T-helper 9 cell (primary cell): ENCODE measurements at places on chromosomes 3 and 15.

- DNase-seq = no peak
These were observed 30.8 kb upstream of the BHLHE40 start for GRCh38 chr3:4948395-4948794.

- no peak for DNase-seq
These were observed 187.1 kb downstream of the ALCAM start for GRCh38 chr3:105553851-105554250.

DNA sequence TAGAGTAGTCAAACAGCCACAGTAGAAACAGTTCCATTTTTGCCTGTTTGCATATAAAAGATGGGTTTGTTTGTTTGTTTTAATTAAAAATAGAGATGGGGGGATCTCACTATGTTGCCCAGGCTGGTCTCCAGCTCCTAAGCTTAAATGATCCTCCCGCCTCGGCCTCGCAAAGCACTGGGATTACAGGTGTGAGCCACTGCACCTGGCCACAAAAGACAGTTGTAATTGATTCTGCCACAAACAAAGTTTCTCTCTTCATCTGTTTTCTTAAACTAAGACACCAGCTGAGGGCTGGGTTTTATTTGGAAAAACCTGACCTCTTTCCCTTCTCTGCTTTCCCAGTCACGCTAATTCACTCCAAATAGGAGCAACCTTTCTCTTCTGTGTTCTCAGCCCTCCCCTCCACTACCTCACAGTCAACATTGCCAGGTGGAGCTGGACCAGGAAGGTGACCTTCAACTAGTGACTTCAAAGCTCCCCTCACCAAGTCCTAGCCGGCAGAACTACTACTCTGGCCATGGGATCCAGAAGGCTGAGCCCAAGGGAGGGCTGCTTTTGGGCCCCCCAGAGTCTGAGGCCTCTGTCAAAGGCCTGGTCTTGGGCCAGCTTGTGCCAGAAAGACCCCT, 1.5 kb upstream of the IDH2 start:
- no peak for DNase-seq

DNA sequence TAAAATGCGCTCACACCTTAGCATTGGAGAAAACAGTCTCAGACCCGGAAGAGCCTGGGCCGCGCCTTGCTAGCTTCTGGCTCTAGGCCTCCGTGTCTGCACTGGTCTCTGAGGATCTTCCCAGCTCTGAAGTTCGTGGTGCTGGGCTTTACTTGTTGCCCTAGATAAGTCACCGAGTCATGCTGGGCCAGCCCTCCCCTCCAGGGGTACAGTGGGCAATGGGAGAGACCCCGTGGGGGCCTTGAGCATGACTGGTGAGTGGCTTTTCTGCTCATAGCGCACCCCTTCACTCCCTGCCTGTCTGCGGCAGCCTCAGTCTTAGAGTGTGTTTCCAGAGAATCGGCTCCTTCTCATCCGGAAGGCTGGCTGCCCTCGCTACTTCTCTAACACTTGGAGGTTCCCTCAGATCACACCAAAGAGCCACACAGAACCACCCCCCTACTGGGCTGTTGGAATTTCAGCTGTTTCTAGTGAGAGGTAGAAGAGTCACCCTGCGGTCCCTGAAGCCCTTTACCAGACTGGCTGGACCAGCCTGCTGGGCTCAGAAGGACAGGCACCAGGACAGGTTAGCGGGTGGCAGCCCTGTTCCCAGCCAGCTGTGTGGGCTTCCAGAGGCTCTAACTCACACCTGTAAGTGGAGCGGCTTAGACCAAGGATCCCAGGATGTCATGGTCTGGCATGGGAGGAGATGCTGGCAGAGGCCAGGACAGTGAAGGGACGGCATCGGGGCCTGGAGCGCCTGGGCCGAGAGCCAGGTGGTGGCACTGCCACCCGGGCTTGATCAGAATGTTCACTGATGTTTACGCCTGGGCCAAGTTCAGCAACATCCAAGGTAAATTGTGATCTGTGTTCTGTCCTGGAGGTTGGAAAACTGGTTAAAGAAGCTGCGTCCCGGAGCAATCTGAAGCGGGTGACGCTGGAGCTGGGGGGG, 17.9 kb downstream of the ALDH1A3 start:
- no peak for DNase-seq

GRCh38 chr3:166080096-166080495, 242.9 kb upstream of the BCHE start:
- DNase-seq = no peak

GRCh38 chr15:75109021-75109735, 85.8 kb downstream of the PPCDC start:
- no peak for DNase-seq

GRCh38 chr15:71049706-71050422, 65.4 kb upstream of the THSD4 start:
- DNase-seq = no peak

DNA sequence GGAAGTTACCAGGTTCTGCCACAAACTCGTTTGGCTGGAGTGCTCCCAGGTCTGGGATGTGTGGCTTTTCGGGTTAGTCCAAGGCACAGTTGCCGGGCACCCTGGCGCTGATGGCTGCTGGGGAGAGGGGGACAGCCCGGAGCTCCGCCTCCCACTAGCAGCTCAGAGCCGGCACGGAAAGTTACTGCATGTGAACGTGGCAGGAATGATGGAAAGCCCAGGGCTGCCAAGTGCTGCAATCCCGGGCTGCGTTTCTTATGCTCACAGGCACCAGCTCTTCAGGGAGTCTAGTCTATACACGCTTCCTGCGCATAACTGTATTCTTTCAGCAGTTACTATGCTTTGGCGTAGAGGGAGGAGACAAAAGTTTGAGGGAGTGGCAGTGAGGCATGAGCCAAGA, 141.8 kb upstream of the ICE2 start:
- no peak for DNase-seq

DNA sequence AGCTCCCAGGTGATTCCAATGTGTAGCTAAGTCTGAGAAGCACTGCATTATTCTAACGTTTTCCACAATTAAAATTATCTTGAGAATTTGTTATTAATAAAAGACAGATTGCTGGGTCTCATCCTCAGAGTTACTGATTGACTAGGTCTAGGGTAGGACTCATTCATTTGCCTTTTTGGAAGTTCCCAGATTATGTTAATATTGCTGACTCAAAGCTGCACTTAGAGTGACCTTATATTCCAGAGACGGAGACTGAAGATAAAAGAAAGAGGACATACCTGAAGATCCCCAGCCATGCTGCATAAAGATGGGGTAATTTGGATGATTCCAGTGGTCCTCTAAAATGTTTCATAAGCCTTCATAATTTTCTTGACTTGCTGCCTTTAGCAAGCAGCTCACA, 81.8 kb downstream of the PLSCR2 start:
- no peak for DNase-seq

- DNase-seq = no peak
These were observed 62.6 kb downstream of the DOCK3 start for GRCh38 chr3:50737193-50737905.

GRCh38 chr15:56323435-56323834, 41.8 kb upstream of the TEX9 start:
- no peak for DNase-seq

GRCh38 chr15:94239474-94239873, 8.1 kb downstream of the MCTP2 start:
- no peak for DNase-seq

DNA sequence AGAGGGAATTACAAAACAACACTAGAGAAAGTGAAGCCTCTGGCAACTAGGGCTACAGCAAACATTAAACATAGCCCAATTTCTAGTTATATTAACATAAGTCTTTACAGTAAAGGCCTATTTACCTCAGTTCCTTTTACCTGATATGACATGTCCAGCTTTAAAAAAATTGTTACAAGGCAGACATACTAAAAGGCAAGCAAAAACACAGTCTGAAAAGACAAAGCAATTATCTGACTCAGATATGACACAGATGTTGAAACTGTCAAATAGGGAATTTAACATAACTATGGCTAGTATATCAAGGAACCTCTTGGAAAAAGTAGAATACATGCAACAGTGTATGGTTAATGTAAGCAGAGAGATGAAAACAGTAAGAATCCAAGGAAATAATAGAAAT, 238.6 kb downstream of the RAP2B start:
- no peak for DNase-seq

DNA sequence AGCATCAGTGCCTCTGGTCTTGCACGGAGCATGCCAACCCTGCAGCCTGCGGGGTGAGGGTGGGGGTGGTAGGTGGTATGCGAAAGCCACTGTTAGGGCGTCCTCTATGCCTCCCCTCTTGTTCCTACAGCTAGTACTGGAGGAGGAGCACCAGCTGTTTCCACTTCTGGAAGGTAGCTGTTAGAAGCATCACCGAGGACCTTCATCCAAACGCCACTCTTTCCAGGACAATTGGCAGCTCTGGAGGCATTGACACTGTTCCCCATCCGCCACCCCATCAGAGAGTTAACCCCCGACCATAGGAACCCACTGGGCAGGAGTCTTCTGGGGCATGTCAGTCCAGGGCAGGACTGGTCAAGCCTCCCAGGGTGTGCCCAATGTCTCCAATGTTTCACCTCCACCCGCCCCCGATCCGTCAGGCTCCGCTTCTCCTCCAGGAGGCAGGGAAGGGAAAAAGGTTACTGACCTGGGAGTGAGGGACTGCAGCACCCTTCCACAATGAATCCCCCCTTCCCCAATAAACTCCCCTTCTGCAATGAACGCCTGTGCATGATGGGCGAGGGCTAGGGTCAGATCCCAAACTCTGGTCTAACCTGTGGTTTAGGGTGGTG, 487 bp downstream of the DUOX2 start:
- DNase-seq = no peak

DNA sequence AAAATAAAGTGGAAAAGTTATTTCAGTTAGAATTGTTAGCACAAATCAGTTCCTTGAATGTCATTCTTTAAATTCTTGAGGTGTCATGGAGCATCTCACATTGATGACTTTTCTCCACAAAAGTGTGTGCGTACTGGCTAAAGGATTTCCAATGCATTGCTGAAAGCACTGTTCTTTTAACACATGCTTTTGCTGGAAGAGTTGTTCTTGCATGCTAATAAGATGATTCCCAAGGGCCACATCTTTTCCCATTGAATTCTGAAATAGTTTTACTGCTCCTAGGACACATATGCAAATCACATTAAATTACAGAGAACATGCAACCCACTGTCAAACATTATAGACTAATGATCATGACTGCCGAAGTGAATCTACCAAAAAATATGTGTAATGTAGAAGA, 516.3 kb upstream of the CADM2 start:
- no peak for DNase-seq

DNA sequence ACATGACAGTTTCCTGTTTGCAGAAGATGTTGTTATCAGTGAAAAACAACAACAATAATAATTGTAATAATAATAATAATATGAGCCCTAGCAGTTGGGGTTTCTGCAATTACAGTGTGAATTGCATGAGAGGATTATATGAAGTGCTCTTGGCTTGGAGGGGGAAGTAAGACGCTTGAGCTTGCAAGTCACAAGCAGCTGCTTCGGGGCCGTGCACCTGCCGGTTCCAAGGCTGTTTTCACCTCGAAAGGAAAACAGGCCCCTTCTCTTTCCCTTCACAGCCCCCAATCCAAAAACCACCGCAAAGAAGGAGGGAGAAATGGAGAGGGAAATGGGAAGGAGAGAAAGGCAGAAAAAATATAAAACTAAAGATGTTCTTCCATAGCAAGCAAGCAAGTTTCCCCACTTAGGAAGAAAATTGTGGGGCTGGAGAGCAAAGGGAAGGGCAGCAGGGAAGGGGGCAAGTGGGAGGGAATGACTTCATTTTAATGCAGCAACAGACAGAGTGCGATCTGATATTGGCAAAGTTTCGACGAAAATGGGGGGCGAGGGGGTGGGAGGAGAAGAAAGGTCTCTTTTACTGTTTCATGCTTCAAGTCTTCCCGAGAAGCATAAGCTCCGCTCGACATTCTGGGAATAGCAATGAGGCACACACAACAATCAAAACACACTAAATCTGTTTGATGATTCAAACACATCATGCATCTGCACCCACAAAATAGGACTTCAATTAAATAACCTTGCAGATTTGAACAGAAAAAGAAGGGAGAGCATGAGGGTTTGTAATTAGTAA, 284.2 kb upstream of the ATP11B start:
- no peak for DNase-seq

GRCh38 chr15:89756897-89757296, 5.8 kb upstream of the MESP1 start:
- no peak for DNase-seq

- DNase-seq = no peak
These were observed 121.1 kb downstream of the GSK3B start for GRCh38 chr3:119973018-119973646.

GRCh38 chr3:21055015-21055414, 696.0 kb downstream of the ZNF385D start:
- DNase-seq = no peak

GRCh38 chr3:10775259-10775658, 40.8 kb upstream of the SLC6A11 start:
- no peak for DNase-seq

DNA sequence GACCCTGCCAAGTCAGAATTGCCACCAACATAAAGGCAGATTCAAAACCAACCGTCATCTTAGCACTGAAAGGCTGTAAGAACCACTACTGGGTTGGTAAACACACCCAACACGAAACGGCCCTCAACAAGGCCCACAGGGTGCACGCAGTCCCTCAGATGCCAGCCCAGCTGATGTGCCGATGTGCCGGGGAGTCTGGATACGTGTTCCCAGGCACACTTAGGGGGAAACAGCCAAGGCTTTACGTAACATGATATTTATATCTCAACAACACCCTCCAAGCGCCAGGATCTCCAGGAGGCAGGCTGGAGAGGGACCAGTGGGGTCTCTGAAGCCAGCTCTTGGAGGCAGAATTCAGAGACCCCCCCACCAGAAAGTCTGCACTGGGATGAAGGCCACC, 14.2 kb downstream of the POC1A start:
- DNase-seq = no peak

DNA sequence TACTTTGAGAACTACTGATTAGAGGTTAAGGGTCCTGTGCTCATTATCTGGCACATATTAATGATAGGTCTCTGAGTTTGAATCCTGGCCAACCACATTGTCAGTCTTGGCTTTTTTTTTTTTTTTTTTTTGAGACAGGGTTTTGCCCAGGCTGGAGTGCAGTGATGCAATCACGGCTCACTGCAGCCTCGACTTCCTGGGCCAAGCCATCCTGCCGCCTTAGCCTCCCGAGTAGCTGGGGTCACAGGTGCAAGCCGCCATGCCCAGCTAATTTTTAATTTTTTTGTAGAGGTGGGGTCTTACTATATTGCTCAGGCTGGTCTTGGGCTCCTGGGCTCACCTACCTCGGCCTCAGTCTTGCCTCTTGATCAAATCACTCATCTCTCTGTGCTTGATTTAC, 547 bp upstream of the PCCB start:
- no peak for DNase-seq

- no peak for DNase-seq
These were observed 20.3 kb upstream of the NR2E3 start for GRCh38 chr15:71790081-71790480.

GRCh38 chr15:63461230-63461985, 43.0 kb upstream of the USP3 start:
- DNase-seq = no peak
